Mammary epithelial cell (primary cell): ENCODE measurements at places on chromosomes 1 and 21. TPM values are rescaled to one million over a fixed set of nuclear protein-coding genes. Genes with fewer than 3 reads are reported as not detected.

DNA sequence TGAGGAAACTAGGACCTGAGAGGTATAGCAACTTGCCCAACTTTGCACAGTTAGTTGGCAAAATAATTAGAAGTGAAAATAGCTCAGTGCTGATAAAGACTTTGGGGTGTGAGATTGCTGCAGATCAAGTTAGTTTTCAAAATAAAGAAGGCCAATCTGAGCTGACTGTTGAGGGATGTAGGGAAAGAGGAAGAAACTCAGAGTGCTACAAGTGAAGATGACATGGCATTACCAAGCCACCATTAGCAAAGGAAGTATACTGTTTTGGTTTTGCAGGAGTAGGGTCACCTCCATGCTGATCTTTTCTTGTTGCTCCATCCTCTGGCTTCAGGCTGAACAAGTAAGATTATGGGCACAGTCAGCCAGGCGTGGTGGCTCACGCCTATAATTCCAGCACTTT, 78.7 kb upstream of the ADAM30 start:
- no peak for DNase-seq

DNA sequence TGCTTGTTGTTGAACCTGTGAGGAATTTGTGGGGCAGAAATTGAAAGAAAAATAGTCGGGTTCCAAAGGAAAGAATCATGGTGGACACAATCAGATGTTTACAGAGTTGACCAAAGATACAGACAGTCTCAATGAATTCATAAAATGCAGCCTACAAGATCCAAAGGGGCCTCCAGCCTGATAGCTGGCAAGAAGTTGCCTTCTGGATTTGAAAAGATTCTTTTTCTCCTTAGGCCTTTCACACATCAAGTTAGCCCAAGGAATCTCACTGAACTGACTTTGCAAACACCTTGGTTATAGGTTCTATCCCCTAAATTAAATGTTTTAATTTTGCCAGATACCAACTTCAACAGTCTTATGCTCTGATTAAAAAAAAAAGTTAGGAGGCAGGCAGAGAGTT, 21.5 kb downstream of the SLAMF1 start:
- DNase-seq = no peak

The CORT gene
- 0.33 TPM for total RNA-seq

The ROR1 gene
- total RNA-seq = 21.8 TPM

DNA sequence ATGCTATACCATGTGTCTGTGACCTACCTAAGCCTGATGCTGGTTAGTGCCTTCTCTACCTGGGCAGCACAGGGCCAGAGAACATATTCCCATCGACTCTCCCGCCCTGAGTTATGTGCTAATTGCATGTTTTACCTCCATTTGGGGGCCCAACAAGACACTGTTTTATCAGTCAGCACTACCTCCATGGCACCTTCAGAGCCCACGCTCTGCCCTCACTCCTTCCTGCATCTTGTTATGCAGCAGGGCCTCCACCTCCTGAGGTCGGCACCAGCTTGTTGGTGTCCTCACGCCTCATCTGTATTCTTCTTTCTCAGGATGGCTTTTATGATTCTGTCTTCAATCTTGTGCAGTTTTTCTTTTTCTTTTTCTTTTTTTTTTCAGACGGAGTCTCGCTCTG, 11.9 kb downstream of the WNT9A start:
- no peak for DNase-seq

The F13B gene
- total RNA-seq = not detected in 2 replicates

The HMCN1 gene
- total RNA-seq = 60.2 TPM

GRCh38 chr1:211652371-211652770, 23.1 kb downstream of the NEK2 start:
- no peak for DNase-seq

The ZNF436 gene
- 9.3 and 12.4 TPM in 2 replicates for total RNA-seq

- DNase-seq = peak; percentile 81
These were observed 88.2 kb upstream of the PALMD start for GRCh38 chr1:99557546-99558202.

The MAD2L2 gene
- 44.5 TPM for total RNA-seq

DNA sequence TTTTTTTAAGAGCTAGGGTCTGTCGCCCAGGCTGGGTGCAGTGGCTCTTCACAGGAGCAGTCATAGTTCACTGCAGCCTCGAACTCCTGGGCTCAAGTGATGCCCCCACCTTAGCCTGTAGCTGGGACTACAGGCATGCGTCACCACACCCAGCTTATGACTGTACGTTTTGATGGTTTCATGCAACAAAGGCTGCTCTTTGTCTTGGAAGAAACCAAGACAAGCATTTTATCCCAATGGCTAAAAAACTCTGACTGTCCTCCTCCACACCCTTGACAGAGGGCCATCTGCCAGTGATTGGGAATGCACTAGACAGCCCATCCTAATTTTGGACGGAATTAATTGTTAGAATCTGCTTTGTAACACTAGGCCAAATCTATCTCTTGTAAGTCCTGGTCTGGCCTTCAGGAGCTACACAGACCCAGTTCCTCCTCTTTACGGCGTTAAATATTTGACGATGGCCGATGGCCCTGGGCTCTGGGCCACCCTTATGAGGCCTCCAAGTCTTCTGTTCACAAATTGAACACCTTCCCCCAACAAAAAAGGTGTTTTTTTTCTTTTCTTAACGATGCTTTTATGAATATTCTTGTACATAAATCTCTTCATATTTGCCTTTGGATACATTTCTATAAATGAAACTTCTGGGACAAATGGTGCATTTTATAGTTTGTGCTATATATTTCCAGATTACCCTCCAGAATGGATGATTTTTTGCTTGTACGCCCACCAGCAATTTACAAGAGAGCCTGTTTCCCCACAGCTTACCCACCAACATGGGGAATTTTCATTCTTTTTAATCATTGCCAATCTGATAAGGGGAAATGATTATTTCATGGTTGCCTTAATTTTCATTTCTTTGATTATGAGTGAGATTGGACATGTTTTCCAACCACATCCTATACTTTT, 104.8 kb upstream of the SLC25A33 start:
- peak; percentile 91 for DNase-seq

DNA sequence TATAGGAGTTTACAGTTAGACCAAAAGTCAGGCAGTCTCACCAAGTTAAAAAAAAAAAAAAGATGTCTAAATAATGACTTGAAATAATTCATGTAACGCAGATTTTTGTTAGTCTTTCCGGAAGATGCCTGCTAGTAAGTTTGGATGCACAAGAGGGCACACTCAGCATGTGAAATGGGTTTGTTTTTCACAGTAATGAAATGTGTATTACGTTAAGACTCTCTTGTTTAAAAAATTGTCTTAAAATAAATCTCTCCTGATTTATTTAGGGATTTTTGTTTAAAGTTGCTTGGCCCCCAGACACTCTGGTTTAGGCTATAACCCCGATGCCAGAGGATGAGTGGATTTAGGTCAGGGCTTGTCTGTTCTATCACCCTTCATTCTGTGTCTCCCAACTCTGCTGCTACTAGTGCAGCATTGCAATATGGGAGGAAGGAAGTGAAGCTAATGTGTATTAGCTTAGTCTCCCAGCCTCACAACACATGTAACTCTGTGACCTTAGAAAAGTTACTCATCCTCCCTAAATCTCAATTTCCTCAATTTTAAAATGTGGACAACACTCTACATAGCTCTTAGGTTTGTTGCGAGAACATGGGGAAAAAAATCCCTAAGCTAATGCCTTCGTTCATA, 25.7 kb downstream of the CTH start:
- DNase-seq = no peak

The SEMA4A gene
- total RNA-seq = 3.5 TPM

The KCNA10 gene
- total RNA-seq = not detected
